ENCODE measurements at places on chromosomes 7 and 10.

DNA sequence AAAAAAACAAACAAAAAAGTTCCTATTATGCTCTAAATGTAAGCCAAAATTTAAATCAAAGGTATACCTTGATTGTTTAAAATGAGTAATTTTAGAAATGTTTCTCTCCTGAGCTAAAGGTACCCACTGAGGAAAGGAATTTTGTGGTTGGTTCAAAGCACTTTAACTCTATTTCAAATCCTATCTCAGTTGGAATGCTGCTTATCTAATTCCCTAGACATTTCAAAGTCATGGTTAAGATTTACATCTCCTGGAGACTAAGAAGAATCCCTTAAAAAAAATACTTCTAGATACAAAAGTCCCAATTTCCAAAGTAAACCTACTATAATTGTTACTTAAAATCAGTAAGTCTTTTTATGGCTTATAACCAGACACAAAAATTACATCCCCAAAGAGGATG, 830.7 kb downstream of the GRID1 start:
- no peak for DNase-seq

DNA sequence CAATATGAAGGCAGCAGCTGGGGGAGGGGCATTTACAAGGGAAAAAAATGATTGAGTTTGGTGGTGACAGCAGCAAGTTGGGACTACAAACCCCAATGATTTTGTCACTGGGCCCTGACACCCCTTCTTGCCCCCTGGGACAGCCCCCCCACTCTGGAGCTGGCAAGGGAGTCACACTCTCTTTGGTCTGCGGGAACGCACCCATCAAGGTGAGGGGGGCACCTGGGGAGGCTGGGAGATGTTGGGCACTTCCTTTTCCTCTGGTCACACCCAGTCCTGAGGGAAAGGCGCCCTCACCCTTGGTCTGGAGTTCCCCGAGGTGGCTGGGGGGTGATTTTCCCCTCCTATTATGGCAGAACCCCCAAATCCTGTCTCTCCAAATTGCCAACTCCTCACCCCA, 24.4 kb downstream of the EPHB4 start:
- no peak for DNase-seq

DNA sequence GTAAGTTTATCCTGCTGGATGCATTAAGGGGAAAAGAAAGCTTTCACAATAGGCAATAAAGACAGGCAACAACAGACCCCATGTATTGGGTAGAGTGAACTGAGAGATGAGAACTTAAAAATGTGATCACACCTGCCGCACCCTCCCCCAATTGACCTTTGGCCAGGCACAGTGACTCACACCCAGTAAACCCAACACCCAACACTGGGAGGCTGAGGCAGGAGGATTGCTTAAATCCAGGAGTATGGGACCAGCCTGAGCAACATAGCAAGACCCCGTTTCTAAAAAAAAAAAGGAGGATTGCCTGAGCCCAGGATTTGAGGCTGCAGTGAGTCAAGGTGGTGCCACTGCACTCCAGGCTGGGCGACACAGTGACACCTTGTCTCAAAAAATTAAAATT, 86.9 kb downstream of the MPP7 start:
- DNase-seq: no peak

DNA sequence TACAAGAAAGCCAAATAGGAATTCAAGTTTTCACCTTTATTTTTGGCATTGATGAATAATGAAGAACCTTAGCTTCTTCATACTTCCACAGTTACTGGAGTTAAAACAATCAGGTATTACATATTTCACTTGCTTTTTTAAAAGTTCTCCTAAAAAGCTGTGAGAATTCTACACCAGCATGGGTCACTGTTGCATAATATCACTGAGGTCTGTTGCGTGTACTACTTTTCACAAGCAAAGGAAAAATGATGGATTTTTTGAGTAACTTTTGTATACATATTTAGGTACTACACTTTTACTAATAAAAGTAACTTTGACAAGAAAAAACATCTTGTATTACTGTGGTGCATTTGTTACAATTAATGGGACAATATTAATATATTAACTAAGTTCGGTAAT, 15.2 kb downstream of the FAM24B start:
- DNase-seq: no peak

GRCh38 chr7:1457949-1458682, 1.2 kb downstream of the MICALL2 start:
- DNase-seq: no peak

GRCh38 chr7:131642429-131642828, 86.0 kb upstream of the PODXL start:
- no peak for DNase-seq

DNA sequence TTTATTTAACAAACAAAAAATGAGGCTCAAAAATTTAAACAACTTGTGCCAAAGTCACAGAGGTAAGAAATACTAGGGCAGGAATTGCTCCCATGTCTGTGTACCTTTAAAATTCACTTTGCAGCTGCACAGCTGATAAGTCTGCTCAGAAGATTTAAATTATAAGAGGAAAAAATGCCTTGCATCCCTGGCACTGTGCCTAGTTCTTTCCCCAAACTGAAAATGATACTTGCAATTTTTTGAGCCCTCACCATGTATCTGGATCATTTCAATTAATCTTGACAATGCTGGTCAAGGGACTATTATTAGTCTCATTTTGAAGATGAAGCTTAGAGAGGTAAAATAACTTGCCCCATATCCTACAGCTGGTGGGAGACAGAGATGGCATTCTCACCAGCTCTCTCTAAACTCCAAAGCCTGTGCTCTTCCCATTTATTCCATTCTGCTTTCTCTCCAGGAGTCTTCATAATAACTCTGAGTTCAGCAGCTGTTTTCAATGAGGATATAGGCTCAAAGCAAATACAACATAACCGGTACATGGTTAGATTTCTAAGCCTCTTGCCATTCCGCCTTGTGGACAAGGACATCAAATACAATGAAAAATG, 350.5 kb upstream of the LRRTM3 start:
- DNase-seq: no peak

DNA sequence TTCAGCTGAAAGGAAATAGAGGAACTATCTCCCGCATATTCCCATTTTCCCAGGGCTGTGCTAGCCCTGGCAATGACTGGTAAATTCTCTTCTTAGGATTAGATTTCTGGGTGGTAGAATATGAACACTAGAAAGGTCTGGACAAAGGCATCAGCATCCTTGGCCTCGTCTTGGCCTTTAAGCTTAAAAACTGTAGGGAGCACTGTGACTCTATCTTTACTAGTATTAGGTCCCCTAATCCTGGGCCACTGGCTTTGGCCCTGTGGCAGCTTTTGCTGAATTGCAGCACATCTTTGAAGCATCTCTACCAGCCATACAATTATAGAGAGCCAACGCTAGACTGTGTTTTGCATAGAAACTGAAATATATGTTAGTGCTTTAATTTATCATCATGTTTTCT, 41.5 kb upstream of the EBLN1 start:
- DNase-seq: no peak

DNA sequence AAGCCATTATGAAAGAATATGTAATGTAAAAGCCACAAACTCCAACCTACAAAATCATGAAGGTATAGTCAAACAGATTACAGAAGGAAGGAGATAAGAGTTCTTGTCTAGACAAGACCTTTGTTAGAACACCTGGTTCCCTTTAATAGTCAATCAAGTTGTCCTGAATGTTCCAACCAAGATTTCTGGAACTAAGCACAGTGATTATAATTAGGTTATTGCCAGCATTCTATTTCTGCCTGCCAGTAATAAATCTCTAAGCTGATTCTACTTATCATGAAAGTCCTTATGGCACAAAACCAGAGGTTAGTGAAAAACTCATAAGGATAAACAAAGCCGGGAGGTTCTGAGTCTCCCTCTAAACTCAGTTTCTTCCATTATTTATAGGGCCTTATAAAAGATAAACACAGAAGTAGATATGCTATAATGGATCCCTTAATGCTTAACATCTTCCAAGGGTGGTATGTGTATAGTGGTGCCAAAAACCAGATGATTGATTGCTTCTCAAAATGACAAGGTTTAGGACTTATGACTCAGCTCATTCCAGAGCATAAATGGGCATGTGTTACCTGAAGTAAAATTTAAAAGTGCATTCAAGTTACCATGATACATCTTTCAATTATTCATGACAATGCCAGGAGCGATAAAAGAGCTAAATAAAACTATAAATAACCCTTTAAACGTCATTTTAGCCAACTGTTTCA, 237.2 kb downstream of the CSTF2T start:
- DNase-seq: no peak

GRCh38 chr7:400901-401485, 111.0 kb downstream of the FOXL3 start:
- no peak for DNase-seq

DNA sequence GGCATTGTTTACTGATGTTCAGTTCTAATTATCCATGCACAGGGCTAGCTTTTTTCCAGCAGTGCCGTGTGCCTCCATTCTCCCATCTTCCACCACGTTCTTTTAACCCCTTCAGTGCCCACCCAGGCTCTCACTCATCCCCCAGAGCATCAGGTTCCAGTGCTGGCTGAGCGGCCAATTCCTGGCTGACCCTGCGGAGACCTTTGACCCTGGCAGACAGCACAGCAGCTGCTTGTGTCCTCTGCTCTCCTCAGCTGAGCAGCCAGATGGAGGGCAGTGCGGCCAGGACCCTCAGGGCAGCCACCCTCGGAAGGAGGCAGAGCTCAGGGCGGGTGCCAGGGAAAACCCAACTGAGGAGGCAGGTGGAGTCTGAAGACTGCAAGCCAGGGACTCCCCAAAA, 48.4 kb downstream of the ZNF503 start:
- DNase-seq: no peak

DNA sequence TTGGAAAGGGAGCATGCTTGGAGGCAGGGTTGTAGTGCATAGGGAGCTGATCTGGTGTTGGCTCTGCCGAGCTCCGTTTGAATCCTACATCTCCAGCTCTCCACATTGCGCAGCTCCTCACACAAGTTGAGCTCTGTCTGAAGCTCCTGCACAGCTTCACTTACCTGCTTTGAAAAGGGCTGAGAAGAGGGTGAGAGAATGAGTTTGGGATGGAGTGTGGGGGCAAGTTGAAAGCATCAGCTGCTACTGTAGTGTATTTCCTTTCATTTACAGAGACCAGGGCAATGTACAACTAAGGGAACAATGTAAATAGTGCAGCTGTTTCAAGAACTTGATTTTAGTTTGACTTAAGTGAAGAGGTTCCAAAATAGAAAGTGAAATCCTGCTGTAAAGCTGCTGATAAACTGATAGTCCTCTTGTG, 88.5 kb downstream of the VTI1A start:
- DNase-seq: no peak

Data from stimulated activated CD4-positive, alpha-beta T cell treated with anti-CD3 and anti-CD28 coated beads, Interleukin-1b, Interleukin-23, amount 100 ng/mL, for 1 hour (primary cell).